C1 segment of cervical spinal cord (tissue), 14 donors: ENCODE measurements at places on chromosomes 1 and 21.
A peak's percentile ranks its signal among the peaks of the same experiment; 100 is the strongest.

DNA sequence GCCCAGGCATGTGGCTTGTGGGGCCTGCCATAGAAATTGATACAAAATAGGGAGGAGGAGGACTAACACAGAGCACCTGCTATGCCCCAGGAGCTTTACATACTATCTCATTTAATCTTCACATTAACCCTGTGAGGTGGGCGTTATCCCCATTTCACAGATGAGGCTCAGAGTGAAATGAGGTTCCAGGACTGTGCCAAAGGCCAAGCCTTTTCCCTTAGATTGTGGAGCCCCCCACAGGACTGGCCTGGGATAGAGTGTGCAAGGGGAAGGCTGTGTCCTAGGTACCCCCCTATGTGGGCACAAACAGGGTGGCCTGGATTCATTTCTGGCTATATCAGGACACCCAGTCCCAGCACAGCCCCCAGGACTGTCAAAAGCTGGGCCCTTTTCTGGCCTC lies 2.2 kb upstream of the DDOST start:
- DNase-seq: no peak

DNA sequence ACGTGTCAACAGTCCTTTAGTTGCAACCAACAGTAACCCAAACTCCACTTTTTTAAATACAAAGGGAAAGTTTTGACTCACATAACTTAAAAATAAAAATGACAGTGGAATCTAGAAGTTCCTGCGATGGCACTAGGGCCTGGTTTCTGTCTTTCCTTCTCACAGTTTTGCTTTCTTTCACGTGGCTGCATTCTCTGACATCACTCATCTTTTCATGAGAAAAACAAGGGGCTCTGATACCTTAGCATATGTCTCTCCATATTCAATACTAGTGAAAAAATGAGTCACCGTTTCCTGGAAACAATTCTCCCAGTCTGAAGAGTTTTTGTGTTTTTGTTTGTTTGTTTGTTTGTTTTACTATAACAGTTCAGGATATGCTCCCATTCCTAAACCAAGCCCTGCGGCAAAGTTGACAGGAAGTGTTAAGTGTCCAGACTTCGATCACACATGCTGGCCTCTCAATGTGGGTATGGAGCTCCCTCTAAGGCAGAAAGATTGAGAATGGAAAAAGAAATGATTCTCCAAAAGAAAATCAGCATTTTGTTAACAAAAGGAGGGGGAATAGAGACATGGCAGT lies 483.3 kb downstream of the TTLL7 start:
- DNase-seq: no peak

DNA sequence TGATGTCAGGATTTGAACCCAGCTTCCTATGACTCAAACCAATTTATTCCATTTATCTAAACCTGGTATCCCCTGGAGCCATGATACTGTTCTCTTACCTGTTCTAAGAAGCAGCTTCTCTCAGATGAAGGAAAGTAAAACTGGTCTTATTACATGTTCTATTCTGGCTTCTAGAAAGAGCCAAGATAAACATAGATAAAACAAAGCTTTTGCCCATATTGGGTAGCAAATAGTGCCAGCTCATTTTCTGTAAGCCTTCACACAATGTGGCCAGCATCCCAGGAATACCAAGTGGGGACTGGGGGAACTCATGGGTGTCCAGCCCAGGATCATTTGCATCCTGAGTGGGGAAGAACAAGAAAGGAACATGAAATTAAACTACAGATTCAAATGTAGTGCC lies 53.5 kb upstream of the EPHA8 start:
- DNase-seq: no peak

DNA sequence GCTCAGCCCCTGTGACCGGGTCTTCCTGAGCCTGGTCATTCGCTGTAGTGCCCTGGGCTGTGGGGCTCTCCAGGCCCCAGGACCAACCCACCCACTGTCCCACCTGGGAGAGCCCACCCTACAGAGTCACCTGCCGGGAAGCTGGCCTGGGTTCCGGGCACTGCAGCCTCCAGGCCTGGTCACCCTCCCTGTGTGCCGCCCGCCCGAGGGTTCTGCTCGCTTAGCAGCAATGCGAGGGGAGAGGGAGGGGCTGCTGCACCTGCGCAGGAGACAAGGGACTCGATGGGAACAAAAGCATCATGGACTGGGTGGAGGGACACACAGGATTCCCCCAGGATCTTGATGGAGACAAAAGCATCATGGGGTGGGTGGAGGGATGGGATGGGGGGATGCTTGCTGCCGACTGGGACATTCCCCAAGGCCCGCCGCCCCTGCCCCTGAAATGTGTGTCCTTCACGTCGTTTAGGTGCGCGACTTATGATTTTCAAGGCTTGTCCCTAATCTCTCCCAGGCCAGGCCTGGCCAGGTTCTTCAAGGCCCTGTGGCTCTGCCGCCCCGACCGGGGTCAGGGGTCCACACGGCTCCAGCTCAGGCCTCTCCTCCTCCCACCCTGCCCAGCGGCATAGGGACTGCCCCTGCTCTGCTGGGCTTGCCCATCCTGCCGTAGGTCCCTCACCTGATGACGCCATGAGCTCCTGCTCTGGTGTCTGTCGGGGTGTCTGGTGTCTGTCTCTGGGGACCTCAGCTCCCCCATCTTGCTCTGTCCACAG lies 1.7 kb downstream of the KRTAP10-8 start:
- DNase-seq: no peak

- DNase-seq: no peak
Measured at GRCh38 chr1:197557302-197557701, 218.0 kb downstream of the DENND1B start.

- no peak for DNase-seq
Measured at GRCh38 chr1:116777831-116778830, 23.9 kb downstream of the CD2 start.

DNA sequence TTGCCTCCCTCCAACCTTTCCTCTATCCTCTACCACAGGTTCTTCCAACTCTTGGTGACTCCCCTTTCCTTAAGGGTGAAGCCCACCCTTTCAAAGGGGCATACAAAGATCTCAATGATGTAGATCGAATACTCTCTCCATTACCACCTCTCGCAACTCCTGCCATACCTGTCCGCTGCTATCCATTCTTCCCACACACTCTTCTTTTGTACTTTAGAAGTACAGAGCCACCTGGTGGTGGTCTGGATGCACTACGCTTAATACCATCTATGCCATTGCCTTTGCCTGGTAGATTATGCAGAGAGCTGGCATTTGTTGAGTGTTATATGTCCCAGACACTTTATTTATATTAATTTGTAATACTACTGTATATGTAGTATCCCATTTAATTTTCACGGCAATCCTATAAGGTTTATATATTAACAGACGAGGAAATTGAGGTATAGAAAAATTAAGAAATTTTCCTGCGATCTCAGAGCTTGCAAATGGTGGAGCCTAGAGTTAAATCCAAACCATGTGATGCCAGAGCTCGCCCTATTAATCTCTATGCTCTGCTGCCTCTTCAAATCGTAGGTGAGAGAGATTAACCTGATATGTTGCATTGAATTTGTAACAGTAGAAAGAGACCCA lies 22.9 kb downstream of the TSHB start:
- no peak for DNase-seq

DNA sequence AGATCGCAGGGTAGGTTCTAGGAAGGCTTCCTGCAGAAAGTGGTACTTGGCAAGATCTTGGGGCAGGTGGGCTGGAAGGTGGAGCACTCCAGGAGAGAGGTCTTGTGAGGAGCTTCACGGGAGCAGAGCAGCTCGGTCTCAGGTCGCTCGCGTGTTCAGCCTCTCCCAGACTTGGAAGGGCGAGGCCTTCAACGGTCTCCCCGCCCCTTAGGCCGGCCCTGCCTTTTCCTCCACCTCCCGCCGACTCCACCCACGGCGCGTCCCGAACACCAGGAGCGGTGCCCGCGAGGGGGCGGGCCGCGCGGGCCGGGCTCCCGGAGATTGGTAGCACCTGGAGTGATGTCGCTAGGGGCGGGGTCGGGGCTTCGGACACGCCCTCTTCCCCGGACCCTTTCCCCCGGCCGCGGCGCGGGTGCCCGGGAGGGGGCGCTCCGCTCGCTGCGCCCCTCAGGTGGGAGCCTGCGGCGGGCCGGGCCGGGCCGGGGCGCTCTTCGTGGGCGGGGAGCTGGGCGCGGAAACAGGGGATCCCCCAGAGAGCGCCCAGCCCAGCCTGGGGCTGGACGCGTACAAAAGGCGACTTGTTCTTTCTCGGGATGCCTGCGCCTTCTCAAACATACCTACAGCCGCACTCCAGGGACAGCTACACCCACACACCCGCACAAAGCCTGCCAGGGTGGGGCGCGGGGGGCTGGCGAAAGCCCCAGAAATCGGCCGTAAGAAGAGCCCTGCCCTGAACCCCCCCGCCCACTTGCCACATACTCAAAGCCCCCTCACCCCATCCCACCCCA lies 35.5 kb downstream of the AHDC1 start:
- peak; percentile 49 for DNase-seq

GRCh38 chr21:17451364-17451891 lies 61.4 kb upstream of the CXADR start:
- no peak for DNase-seq

- no peak for DNase-seq
Measured at GRCh38 chr1:201557572-201557958, 18.6 kb downstream of the NAV1 start.

DNA sequence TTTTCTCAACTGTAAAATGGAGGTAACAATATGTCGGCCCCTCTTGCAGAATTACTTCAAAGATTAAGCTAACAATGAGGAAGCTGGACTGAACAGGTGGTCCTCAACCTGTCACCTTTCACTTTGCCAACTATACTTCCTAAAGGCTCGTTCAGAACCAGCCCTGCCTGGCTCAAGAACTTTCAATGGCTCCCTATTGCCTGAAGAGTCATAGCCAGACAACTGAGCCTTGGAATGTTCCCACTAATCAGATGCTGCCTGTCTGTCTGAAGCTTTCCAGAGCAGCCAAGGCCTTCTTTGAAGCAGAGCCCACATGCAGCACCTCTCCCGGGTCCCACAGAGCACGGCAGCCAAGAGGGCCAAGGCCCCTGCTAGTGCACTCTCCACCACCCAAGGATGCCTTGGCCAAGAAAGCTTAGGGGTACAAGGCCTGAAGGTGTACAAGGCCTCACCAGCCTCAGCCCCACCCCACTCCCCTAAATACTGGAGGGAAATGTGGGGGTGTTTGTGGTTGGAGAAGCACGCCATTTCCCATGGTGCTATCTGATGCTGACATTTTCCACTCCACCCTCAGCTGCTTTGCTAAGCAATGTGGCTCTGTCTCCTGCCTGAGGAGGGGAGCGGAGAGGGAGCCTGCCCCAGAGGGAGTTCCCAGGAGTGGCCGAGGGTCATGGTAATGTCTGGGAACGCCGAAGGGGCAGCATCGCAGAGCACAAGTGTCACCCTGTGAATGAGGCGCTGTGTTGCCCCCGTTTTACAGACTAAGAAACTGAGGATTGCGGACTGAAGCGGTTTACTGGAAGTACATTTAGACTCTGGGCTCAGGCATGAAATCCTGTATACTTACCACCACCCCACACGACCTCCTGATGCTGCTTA lies 8.2 kb upstream of the LAPTM5 start:
- no peak for DNase-seq

- no peak for DNase-seq
Measured at GRCh38 chr1:196387766-196388165, 220.5 kb downstream of the KCNT2 start.

DNA sequence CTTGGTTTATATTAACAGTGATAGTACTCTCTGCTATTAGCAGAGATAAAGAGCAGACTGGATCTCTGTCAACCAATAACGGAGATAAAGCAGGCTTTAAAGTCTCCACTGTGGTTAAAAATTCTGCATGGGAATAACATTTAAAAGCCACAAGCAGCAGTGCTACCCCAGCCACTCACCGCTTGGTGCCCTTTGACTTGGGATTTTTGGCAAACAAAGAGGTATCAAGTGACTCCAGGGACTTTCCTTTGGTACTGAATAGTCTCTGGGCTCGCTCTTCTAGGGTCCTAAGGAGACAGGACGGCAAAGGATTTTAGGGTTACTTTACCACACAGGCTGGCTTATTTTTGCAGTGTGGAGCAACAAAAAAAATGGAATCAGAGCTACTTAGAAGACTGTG lies 11.3 kb downstream of the SF3A3 start:
- DNase-seq: no peak

GRCh38 chr1:16608838-16609560 lies 4.4 kb downstream of the NBPF1 start:
- DNase-seq: no peak

DNA sequence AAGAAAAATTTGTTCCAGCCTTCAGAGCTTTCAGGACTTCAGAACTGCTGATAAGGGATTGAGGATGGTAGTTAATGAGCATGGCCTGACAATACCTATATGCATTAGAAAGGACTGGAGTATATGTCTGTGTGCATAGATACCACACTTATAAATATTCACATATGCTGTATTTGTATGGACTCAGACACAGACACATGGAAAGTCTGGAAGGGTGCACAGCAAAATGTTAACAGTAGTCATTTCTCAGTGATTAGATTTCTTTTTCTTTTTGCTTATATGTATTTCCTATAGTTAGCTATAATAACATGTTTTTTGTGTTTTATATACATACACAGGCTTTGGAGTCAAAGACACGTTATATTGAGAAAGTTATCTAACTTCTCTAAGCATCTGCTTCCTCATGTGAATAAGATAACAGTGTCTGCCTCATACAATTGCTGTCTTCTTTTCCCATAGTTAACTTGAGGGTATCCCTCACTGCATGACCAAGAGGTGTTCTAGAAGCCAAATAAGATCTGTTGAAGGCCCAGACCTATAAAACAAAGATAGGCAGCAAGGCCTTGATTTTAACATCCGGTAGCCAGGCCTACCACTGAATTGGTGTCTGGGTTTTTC lies 31.3 kb downstream of the INPP5B start:
- DNase-seq: no peak

DNA sequence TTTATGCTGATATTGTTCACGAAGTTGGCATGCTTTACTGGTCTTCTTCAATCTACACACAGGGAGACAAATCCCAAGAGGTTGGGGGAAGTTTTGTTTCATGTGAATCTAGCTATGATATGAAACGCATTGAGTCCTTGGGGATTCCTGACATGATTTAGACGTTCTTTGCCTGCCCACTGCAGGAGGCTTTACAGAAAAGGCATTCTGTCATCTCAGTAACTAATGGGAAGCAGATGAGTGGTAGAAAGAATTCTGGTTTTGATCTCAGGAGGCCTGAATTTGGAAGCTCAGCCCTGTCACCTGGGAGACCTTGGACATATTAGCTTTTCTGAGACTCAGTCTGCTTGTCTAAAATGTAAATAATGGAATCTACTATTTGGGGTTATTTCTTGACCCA lies 383.0 kb upstream of the NFIA start:
- DNase-seq: no peak

DNA sequence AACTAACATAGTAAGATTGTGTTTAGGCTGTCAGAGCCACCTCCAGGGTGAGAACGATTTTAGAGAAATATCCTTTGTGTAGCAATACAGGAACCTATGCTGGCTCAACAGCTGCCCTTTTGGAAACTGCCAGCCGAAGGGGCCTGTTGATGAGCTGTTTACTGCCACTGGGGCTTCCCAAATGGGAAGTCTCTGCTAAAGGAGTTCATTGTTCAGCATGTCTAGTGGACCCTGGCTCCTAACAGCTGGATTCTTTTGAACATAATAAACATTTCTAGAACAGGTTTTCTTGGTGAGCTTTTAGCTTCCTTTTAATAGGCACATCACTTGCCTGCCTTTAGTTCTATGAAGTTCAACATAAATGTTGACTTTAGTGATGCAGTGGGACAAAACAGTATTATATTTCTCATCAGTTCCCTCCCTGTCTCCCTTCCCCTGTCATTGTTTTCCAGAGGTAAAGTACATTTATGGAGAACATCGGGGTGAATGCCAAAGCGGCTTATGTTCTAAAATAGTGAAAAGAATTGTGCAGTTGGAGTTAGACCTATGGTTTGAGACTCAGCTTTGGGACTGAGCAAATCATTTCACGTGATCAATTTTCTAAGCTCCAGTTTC lies 57.4 kb downstream of the UCK2 start:
- DNase-seq: peak; percentile 25
